ENCODE measurements at places on chromosomes 1 and 21. TPM values are rescaled to one million over a fixed set of nuclear protein-coding genes. Genes with fewer than 3 reads are reported as not detected.

Gene PKNOX1
- 16.6 TPM for total RNA-seq

Gene CYP4Z1
- 5.2 TPM for total RNA-seq

DNA sequence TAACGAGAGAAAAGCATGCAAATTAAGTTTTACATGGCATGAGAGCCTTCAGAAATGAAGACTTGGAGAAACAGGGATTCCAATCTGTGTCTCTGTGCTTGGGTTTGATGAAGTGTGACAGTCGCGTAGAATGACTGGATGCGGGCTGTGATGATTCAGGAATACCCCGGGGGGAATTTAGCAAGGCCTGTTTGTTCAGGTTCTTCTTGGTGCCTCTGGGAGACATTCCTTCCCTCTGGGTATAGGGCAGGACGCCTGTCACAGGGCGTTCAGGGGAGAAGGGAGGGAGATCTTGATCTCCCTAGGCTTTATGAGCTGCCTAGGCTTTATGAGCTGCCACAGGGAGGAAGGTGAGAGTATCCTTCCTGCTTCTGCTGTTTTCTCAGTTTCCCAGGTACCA lies 36.6 kb downstream of the DOP1B start:
- no peak for DNase-seq

- no peak for DNase-seq
Measured at GRCh38 chr1:178973652-178974101, 52.0 kb upstream of the FAM20B start.

Gene CSF3R
- 37.1 TPM for total RNA-seq

Gene KCNJ15
- total RNA-seq, result 12.1 TPM

Gene CYP4B1
- 194 TPM for total RNA-seq

- no peak for DNase-seq
Measured at GRCh38 chr1:221117133-221117532, 237.9 kb downstream of the HLX start.

DNA sequence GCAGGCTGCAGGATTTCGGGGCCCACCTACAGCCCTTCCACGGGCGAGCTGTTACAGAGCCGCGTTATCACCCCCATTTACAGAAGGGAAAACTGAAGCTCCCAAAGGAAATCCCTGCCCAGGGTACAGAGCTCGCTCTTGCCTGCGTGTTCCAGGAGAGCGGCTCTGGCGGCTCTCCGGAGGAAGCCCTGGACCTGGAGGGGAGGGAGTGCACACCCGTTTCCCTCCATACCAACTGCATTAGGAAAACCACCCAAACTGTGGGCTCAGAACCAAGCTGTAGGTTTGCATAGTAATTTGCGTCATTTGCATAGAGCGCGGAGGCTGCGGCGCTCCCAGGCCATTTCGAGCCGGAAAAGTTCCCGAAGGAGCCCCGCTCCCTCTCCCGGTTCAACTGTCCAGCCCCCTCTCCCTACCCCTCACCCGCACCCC lies 24.7 kb upstream of the ADGRB2 start:
- DNase-seq, result no peak

Gene FCAMR
- not detected for total RNA-seq

- DNase-seq, result no peak
Measured at GRCh38 chr1:225980005-225980836, 18.9 kb downstream of the SDE2 start.

Gene BRDT
- total RNA-seq, result 2.8 TPM

DNA sequence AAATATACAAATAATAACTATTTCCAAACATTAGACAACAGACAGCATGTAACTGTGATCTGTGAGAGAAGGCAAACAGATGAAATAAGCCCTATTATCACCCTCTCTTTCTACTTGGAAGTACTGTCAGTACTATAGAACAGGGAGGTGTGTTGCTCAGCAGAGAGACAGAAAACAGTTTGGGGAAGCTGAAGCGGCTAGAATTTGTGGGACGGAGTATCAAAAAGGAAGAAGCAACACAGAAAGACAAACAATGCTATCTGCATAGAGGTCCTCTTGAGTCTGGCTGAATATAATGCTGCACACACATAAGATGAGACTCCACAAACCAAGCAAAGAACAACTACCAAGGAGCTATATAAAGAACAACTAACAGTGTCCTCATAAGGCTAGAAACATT lies 59.4 kb downstream of the ZZZ3 start:
- DNase-seq, result no peak

- no peak for DNase-seq
Measured at GRCh38 chr1:32112806-32113375, 5.0 kb downstream of the KPNA6 start.

DNA sequence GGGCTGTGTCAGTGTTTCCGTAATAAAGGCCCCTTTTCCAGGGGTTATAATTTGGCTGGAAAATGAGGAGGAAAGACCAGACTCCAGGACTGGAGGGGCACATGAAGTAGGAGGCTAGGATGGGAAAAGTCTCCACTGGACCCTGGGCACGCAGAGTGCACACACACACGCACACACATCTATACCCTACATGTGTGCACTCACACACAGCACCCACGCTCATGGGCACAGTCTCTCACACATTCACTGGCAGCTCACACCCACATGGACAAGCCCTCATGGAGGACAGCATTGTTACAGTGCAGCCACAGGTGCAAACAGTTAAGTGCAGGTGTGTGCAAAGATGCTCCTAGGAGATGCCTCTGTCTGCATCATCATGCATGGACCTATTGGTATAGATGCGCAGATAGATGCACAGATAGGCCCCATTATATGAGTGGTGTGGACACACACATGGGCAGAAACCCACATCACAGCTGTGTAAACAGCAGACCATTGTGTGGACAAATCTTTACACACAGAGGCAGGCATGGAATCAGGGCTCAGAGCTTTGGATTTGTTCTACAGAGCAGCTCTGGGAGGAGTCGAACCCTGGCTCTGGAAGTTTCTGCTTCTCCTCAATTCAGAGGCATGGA lies 9.1 kb upstream of the RUNX3 start:
- no peak for DNase-seq

DNA sequence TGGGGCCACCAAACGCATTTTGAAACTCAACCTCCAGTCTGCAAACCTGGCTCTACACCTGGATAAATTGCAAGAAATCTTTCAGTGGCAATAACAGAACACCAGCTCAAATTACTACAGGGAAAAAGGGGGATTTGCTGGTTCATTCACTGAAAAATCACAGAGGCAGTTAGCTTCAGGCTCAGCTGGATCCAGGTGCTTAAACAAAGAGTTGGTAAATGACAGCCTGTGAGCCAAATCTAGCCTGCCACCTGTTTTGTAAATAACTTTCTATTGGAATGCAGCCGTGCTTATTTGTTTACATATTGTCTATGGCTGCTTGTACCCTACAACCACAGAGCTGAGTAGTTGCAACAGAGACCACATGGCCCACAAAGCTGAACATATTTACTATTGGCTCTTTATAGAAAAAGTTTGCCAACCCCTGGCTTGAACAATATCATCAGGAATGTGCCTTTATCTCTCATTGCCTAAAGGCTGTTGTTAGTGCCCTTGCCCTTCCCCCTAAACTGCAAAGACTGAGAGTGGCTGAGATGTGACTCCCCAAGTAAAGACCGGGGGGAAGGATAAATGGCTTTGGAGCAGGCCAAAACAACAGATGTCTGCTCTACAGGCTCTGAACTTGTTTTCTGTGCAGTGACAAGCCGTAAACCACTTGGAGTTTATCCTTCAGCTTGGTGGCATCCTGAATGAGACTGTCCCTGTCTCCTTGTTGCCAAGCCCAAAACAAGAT lies 21.5 kb upstream of the PTPRF start:
- DNase-seq, result no peak

- no peak for DNase-seq
Measured at GRCh38 chr1:228410015-228410414, 3.4 kb upstream of the TRIM11 start.

DNA sequence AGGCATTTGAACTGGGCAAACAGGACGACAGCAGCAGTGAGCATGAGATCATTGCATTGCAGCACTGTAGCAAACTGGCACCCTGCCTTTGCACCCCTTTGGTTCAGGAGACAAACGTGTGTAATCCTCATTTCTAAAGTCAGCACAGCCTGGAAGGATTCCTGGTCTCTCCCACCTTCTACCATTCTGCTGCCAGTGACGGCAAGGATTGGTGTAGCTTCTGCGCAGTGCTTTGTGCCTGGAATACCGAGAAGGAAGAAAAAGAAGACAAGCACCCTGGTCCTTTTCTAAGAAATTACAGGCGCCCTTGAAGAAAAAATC lies 805.3 kb downstream of the USP25 start:
- DNase-seq, result peak; percentile 38

- DNase-seq, result no peak
Measured at GRCh38 chr1:97893844-97894243, 27.0 kb downstream of the DPYD start.

GRCh38 chr1:203276916-203277545 lies 28.3 kb upstream of the BTG2 start:
- no peak for DNase-seq

- no peak for DNase-seq
Measured at GRCh38 chr1:16013908-16014258, 4.0 kb downstream of the HSPB7 start.

Measured in omental fat pad (tissue), 4 donors.